ENCODE measurements at places on chromosomes 1 and 21.

DNA sequence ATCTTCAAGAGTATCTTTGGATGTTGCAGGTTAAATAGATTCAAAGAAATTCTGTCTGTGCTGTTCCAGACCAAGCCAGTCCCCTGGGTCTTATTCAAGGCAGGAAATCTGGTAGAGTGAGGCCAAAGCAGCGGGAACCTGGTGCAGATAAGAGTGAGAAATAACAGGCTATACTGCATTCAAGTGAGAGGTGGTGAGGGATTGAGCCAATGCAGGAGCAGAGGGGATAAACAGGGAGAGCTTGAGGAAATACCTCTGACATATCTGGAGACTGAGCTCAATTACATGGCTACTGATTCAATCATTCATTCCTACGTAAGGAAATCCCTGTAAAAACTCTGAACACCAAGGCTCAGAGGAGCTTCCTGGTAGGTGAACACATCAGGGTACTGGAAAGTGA, 17.2 kb upstream of the PSMA5 start:
- no peak for DNase-seq

- DNase-seq, result no peak
These were observed at the start of gene SLAMF7 for GRCh38 chr1:160739098-160739511. Gene SLAMF7, plus strand, starts transcription at chr1:160739247. Its CDS starts 55 bp downstream, at chr1:160739302.

DNA sequence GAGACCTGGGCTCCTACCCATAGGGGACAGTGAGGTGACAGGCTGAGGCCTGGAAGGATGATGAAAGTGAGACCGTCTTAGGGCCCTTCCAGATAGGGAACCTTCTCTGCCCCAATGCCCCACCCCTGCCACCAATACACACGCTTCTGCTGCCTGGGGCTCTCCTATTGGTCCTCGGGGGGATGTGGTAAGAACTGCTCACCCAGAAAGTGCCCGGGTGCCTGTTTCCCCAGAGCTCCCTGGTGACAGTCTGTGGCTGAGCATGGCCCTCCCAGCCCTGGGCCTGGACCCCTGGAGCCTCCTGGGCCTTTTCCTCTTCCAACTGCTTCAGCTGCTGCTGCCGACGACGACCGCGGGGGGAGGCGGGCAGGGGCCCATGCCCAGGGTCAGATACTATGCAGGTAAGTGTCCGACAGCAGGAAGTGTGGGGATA, 948 bp downstream of the SEMA4A start:
- no peak for DNase-seq

- DNase-seq, result no peak
These were observed 5.2 kb downstream of the FCRL3 start for GRCh38 chr1:157695417-157695816.

- no peak for DNase-seq
These were observed 28.0 kb upstream of the PRKAA2 start for GRCh38 chr1:56617141-56617540.

DNA sequence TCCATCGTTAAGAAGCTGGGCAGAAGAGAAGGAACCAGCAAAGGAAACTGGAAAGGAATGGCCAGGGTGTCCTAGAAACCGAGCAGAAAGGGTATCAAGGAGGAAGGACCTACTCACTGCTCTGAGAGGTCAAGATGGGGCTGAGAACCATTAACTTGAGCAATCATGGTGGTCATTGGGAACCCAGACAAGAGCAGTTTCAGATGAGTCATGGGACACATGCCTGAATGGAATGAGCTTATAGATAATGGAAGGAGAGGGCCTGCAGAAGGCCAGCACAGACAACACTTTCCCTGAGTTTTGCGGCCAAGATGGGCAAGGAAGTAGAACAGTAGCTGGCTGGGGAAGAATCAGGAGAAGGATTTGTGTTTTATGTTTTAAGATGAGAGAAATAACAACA, 383.2 kb downstream of the KIF26B start:
- DNase-seq, result no peak

GRCh38 chr1:20686883-20687725, 25.9 kb upstream of the DDOST start:
- DNase-seq, result no peak

DNA sequence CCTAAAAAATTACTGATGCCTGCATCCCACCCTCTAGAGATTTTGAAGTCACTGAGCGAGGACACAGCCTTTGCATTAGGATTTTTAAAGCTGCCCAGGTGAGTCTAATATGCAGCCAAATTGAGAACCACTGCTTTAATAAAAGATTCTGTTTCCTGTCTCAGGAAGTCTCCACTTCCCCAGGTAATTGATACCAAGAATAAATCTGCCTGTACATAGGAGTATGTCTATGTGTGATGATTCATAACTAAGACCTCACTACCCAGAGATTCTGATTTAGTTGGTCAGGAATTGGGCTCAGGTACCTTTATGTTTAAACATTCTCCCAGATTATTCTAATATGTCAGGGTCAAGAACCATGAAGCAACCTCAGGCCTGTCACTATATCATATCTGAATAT, 108.8 kb upstream of the ARTN start:
- DNase-seq, result no peak

GRCh38 chr1:87111659-87112371, 197.4 kb downstream of the HS2ST1 start:
- no peak for DNase-seq

DNA sequence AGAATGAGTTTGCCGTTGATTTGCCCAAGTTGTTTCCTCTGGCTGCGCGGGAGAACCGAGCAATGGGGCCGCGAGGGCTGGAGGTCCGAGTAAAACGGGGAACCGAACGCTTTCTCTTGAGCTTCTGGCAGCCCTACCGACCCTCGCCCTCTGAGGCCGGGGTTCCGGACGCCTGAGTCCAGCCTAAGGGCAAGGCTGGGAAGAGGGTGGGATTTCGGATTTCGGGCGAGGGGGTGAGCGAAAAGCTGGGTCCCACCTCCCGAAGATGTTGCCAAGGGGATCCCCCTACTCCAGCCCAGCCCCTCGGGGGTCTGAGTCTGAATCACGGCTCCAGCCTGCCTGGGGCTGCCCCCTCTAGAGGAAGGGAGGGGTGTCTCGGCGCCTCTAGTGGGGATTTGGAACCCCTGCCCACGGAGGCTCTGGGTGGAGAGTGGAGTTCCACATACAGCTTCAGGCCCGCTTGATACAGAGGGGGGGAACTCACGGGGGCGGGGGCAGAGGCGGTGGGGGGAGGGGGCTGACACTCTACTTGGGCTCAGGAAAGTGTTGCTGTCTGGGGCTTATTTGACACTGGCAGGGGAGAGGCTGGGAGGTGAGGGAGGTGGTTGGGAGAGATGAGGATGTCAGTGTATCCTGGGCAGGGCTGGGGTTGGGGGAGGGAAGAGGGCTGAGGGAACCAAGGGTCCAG, 617 bp downstream of the KIRREL1 start:
- DNase-seq, result no peak

- no peak for DNase-seq
These were observed 25.9 kb downstream of the PCNX2 start for GRCh38 chr1:233269656-233270055.

- DNase-seq, result peak; percentile 81
These were observed 43.7 kb downstream of the ST7L start for GRCh38 chr1:112575154-112575804.

GRCh38 chr1:10698726-10699469, 97.5 kb downstream of the CASZ1 start:
- no peak for DNase-seq

GRCh38 chr1:44024903-44025525, 6.2 kb downstream of the SLC6A9 start:
- DNase-seq, result no peak

DNA sequence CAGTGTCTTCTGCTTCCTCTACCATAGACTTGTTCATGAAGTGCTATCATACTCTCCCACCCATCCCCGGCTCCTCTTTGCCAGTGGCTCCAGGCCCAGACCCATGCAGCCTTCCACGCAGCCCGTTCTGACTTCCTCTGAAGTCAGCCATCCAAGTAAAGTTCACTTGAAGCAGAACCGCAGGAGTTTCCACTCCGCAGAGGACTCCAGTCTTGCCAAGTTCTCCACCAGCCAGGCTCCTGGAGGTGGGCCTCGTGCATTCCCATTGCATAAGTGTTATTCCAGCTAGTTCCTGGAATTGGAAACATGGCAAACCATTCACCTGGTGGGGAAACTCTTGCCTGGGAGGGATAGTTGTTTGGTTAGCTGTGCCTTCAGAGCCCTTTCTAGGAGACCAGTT, 185.1 kb downstream of the PLPP3 start:
- no peak for DNase-seq

- DNase-seq, result no peak
These were observed 37.3 kb downstream of the F13B start for GRCh38 chr1:197029749-197030148.

DNA sequence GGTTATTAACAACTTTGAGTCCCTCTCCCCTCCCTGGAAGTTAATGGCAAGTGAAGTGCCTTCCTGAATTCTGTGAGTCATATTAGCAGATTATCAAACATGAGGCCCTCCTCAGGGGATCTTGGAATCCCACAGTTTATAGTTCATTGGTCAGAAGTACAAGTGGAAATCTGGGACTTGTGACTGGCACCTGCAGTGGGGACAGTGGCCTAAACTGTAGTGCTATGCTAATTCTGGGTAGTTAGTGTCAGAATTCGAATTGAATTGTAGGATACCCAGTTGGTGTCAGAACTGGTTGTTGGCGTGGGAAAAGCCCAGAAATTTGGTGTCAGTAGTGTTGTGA, 26.2 kb downstream of the ZYG11B start:
- DNase-seq, result no peak

All from HFF-Myc (cell line).